ENCODE measurements at places on chromosomes 3 and 15. TPM values are rescaled to one million over a fixed set of nuclear protein-coding genes. Genes with fewer than 3 reads are reported as not detected.

The MINDY2 gene
- total RNA-seq: 4.0 TPM

The ITPKA gene
- 9.1 TPM for total RNA-seq

The MUC20 gene
- total RNA-seq: 0.75 TPM

The KNL1 gene
- 6.5 TPM for total RNA-seq

The LRRN1 gene
- total RNA-seq: not detected

The ERC2 gene
- total RNA-seq: not detected

The SLC51A gene
- total RNA-seq: not detected

The PP2D1 gene
- not detected for total RNA-seq

The ZNF106 gene
- 6.7 TPM for total RNA-seq

The CCDC191 gene
- total RNA-seq: 1.7 TPM

The CIB2 gene
- 23.1 TPM for total RNA-seq

The SPINT1 gene
- 0.67 TPM for total RNA-seq

The TRPM7 gene
- 22.6 TPM for total RNA-seq

The ACKR4 gene
- not detected for total RNA-seq

The GOLGA6L10 gene
- total RNA-seq: 0.50 TPM

The SEMA6D gene
- not detected for total RNA-seq

The CCRL2 gene
- total RNA-seq: 0.09 TPM

The TM6SF1 gene
- 0.10 TPM for total RNA-seq

The CHRFAM7A gene
- total RNA-seq: 7.9 TPM

The CMTM6 gene
- 41.8 TPM for total RNA-seq

The STRA6 gene
- total RNA-seq: 72.6 TPM

The CGNL1 gene
- total RNA-seq: 0.78 TPM

The ZBED2 gene
- 0.15 TPM for total RNA-seq
